Esophagus squamous epithelium (tissue), 5 donors: ENCODE measurements at places on chromosomes 3 and 15.

DNA sequence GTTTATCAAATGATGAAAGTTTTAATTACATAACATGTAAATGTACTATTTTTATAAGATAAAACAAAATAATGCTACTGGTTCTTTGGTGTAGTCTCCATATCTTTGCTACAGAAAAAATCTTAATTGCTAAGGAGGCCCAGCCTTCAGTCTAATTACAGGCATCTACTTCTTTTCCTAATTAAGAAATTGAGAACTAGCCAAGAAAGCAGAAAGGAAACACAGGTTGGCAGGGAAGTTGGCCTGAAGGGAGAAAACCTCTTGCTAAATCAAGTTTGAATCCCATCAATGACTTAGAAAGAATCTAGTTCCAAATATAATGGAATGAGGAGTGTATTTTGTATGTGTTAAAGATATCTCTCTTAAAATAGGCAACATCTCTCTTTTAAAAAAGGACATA lies 212.4 kb upstream of the ARL6 start:
- no peak for DNase-seq

DNA sequence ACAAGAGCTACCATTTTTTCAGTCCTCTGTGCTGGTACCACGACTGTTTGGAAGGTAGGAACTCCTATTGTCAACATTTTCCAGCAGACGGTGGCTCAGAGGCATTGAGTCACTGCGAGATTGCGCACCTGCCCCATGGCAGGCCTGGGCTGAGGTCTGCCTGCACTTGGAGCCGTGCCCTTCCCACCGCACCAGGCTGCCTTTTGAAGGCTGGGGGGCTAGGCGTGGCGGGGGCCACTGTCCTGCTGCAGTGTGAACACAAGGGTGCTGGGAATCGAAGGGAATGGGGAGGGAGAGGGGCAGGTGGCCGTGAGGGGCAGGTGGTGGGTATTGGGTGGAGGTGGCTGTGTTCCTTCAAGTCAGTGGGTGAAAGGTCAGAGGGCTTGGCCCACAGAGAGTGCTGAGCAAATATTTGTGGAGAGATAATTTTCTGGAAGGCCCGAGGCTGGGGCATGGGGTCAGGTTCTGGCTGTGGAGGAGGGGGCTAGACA lies 16.3 kb downstream of the SNX33 start:
- DNase-seq = no peak

GRCh38 chr3:42159706-42160472 lies 68.7 kb downstream of the TRAK1 start:
- DNase-seq = no peak

DNA sequence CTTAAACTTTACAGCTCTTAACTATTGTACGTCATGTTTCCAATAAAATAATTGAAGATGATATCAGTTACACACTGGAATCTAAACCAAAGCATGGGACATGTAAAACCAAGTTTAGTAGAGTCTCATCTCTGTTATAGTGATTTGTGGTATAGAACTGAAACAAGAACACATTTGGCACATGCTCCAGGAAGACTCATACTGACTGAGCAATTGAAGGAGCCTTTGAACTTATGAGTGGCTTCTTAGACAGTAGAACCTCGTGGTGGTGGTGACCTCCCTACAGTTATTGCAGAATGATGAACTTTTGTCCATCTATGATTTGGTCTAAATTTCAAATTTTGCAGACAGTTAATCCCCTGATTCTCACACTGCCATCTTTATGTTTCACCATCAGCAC lies 729.7 kb downstream of the ROBO1 start:
- no peak for DNase-seq

- DNase-seq = no peak
These were observed 18.8 kb upstream of the CELF6 start for GRCh38 chr15:72338617-72339321.

GRCh38 chr3:53056442-53056841 lies 10.6 kb upstream of the SFMBT1 start:
- no peak for DNase-seq

DNA sequence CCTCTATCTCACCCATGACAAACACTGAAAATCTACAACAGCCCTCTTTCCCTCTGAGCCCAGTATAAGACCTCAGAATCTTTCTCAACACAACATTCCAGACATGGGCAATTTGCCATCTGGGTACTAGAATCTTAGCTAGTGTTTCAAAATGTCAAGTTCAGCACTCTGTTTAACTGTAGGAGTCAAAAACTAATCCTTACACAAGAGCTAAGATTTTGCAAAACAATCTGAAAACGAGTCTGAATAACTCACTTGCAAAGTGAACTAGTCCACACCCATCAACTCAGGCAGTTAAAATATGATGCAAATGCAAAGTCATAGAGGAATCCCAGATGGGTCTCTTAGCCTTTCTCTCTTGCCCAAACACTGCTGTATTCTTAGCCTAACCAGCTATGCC lies 67.8 kb downstream of the GPR176 start:
- DNase-seq = no peak
